ENCODE measurements at places on chromosomes 6 and 20.

DNA sequence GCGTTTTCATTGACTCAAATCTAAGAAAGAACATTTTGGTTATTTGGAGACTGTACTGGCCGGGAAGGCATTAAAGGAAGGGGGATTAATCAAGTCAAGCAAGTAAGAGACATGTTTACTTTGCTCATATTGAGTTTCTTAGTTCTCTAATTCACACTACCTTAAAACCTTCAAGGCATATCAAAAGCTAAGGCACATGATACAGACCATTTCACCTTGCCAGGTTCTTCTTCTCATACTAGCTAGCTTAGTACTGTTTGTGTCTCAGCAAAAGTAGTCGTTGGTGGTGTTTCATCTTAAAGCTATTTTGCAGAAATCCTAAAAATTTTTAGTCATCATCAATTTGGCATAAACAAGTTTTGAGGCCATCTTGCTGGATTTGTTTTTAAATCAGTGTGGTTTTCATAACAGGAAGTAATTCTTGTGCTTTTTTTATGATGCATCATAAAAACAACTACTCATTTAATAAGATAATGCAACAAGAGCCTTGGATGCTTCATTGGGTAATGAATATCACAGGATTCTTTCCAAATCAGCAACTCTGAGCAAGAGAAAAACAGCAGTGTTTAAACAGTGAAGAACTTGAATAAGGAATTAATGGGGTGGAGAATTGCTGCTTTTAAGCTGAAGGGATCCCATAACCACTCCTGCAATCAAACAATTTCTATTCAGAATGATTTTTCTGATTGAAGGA is 425.3 kb downstream of the EPM2A start:
- no peak for DNase-seq

DNA sequence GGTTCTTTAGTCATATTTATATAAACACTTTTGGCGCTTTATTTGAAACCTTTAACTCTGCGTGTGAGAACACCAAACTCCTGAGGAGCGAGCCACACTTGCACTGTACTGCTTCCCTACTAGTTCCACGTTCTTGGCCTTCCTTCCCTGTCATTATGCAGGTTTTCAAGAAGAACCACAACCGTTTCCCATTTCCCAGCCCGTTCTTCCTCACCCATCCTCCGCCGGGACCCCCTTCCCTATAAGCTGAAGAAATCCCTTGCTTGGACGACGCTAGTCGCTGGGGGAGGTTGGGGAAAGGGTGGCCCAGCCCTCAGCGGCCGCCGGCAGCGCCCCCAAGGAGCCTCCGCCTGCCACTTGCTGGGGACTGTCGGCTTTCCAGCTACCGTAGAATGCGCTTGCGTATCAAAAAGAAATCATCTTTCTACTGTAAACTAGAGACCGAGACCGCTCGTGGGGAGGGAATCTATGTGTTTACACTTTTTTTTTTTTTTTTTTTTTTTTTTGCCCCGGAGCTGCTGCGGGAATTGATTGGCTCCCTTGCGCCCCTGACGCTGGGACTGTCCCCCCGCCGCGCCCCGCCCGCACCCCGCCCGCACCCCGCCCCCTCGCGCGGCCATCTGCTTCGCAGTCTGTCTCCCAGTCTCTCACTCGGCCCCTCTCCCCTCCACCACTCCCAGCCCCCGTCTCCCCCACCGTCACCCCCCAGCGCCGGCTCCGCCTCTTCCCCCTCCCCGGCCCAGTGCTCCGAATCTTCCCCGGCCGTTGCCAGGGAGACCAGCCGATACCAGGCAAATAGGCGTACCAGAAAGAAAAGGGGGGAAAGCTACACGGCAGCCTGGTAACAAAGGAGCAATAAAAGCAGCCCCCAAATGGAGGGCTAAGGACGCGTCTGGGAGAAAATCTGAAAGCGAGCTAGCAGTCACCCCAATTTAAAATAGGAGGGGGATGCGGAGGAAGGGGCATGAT is 2.3 kb upstream of the MARCKS start:
- peak; percentile 99 for DNase-seq

- no peak for DNase-seq
These were observed 109.3 kb downstream of the RNF144B start for GRCh38 chr6:18496462-18496861.

DNA sequence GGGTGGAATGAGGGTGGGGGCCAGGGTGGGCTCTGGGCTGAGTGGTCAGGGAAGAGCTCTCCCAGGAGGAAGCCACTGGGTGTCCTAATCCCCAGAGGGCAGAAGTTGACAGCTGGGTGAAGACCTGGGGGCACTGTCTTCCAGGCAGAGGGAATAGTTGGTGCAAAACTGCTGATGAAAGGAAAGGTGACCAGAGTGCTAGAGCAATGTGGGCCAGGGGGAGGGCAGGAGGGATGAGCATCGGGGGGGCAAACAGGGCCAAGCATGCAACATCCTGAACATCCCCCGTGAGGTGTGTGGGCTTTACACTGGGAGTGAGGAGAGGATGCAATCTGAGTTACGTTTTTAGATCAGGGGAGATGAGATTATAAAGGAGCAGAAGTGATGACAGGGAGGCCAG is 97.8 kb downstream of the NOL4L start:
- DNase-seq = no peak

DNA sequence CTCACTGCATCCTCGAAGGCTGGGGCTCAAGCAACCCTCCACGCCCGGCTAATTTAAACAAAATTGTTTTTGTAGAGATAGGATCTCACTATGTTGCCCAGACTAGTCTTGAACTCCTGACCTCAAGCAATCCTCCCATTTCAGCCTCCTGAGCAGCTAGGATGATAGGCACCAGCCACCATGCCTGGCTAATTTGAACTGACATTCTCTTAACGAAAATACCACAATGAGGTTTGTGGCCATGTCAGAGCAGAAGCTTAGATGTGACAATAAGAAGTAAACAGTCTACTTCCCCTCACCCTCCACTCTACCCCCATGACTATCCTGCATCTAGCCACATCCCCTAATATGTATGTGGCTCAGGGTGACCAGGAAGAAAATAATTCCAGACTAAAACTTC is 74.8 kb upstream of the PLCB4 start:
- DNase-seq = no peak

- DNase-seq = no peak
These were observed 9.2 kb upstream of the PRSS16 start for GRCh38 chr6:27238010-27238983.

DNA sequence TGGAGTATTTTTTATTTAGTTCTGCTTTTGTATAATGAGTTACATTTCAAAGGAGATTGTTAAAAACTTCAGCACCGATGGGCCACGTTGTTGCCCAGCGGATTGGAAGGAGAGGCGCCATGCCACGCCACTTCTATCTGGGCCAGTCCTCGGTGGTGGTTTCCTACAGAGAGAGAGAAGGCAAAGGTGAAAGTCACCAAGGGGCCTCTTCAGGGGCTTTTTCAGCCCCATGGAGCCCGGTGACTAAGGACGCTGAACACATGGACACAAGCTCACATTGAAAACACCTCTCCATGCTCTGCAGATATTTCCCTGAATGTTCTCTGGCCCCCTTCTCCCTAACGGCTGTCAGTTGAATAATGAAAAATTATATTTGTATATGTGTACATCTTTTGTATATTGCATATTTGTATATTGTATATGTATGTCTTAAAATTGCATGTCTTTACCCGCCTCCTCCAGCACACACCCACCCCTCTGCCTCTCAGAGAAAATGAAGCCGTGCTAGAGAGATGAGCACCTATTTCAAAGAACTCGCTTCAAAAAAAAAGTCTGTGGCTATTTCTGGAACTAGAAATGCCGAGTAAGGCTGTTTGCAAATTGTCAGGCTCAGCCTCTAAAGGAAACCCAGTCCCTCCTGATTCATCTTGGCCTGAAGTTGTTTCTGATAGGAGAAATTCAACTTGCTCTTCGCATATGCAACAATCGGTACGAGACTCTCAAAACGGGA is 91.9 kb upstream of the CDH4 start:
- no peak for DNase-seq

All from NCI-H2171 (cell line).